ENCODE measurements at places on chromosomes 5 and 9. TPM values are rescaled to one million over a fixed set of nuclear protein-coding genes. Genes with fewer than 3 reads are reported as not detected.

TRIM23 gene
- total RNA-seq, result 14.0 TPM

MYO10 gene
- 40.0 TPM for total RNA-seq

IFNA21 gene
- not detected for total RNA-seq

SYK gene
- total RNA-seq, result 1.4 TPM

IL17B gene
- not detected for total RNA-seq

BASP1 gene
- total RNA-seq, result 46.9 TPM

PCDHA1 gene
- total RNA-seq, result 0.26 TPM

PTGS1 gene
- 0.84 TPM for total RNA-seq

GRCh38 chr5:4348919-4349318 is 753.3 kb downstream of the IRX1 start:
- DNase-seq, result no peak
- no peak overlapping the region for H3K27ac ChIP-seq
- H3K36me3 ChIP-seq, result no peaks in the 10 kb centered on the region
- H3K4me3 ChIP-seq, result no peak overlapping the region
- H3K27me3 ChIP-seq, result no peaks in the 10 kb centered on the region
- no peaks in the 10 kb centered on the region for H3K4me1 ChIP-seq

- peak overlapping the region; percentile 98 for H3K4me3 ChIP-seq
- DNase-seq, result no peak
- H3K27ac ChIP-seq, result no peak overlapping the region
Measured at GRCh38 chr5:75509956-75510355, 1.5 kb downstream of the CERT1 start.

- H3K36me3 ChIP-seq, result peaks cover 50% of the 10 kb centered on the region
- no peak overlapping the region for H3K27ac ChIP-seq
- H3K27me3 ChIP-seq, result no peaks in the 10 kb centered on the region
- no peak for DNase-seq
- H3K4me3 ChIP-seq, result no peak overlapping the region
- no peaks in the 10 kb centered on the region for H3K4me1 ChIP-seq
Measured at GRCh38 chr9:19331877-19332276, 48.2 kb downstream of the RPS6 start.

- H3K4me3 ChIP-seq, result peak overlapping the region; percentile 67
- no peak for DNase-seq
- no peaks in the 10 kb centered on the region for H3K36me3 ChIP-seq
- no peaks in the 10 kb centered on the region for H3K27me3 ChIP-seq
Measured at GRCh38 chr5:178931846-178932760, 8.9 kb upstream of the ZNF454 start.

GRCh38 chr5:72107131-72107900 is at the start of gene MAP1B:
Gene MAP1B (plus strand): TSS chr5:72107475. CDS start chr5:72107532, 57 bp downstream.
- H3K4me1 ChIP-seq, result peaks cover 7% of the 10 kb centered on the region
- H3K4me3 ChIP-seq, result peak within 1 kb of the TSS; percentile 97
- H3K36me3 ChIP-seq, result peaks cover 27% of the 10 kb centered on the region
- DNase-seq, result peak; percentile 96
- no peaks in the 10 kb centered on the region for H3K27me3 ChIP-seq

DNA sequence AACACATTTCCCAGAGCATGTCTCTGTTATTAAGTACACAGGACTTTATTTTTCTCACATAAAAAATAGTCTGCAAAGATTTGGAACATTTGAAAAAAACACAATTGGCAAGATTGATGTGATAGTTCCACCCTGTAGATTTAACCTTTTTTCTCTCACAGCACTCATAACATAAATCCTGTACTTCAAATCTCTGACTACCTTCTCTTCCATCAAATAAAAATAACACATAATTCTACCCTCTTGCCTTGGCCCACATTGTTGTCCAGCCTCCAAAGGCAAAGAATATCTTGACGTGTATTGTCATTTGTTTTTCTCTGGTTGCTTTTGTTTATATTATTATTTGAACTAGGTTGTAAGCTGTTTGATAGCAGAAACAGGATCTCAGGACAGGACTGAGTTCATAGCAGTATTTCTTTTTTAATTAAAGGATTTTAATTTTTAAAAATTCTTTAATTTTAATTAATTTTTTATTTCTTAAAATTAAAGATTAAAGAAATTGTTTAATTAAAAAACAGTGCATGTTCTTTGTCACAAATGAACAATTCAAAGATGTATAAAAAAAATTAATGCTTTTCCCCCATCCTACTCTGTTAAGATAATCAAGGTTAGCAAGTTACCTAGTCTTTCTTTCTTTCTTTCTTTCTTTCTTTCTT is 69.1 kb upstream of the PCSK1 start:
- H3K27ac ChIP-seq, result no peak overlapping the region
- H3K4me3 ChIP-seq, result no peak overlapping the region
- no peaks in the 10 kb centered on the region for H3K36me3 ChIP-seq
- H3K4me1 ChIP-seq, result no peaks in the 10 kb centered on the region
- H3K27me3 ChIP-seq, result no peaks in the 10 kb centered on the region

DNA sequence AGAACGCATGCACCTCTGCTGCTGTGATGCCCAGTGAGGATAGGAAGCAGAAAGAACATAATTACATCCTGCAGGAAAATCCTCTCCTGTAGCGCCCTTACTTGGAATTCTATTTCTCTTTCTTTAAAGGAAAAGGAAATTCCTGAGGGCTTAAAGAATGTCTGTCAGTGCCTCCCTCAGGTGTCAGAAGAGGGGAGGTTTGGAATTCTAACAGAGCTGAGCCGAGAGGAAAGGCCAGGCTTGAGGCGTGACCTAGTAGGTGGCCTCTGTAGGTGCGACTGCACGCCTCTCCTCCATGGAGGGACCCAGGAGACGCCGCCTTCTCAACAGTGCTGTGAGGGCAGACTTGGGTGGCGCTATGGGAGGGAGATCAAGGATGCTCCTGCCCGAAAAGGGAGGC is 55.9 kb upstream of the ERCC6L2 start:
- H3K27me3 ChIP-seq, result no peaks in the 10 kb centered on the region
- H3K27ac ChIP-seq, result no peak overlapping the region
- no peaks in the 10 kb centered on the region for H3K36me3 ChIP-seq
- H3K4me1 ChIP-seq, result peaks cover 13% of the 10 kb centered on the region
- no peak overlapping the region for H3K4me3 ChIP-seq

GRCh38 chr5:16542236-16542635 is 74.6 kb downstream of the RETREG1 start:
- H3K27ac ChIP-seq, result no peak overlapping the region
- H3K4me1 ChIP-seq, result no peaks in the 10 kb centered on the region
- no peaks in the 10 kb centered on the region for H3K36me3 ChIP-seq
- H3K27me3 ChIP-seq, result no peaks in the 10 kb centered on the region
- DNase-seq, result no peak
- no peak overlapping the region for H3K4me3 ChIP-seq

DNA sequence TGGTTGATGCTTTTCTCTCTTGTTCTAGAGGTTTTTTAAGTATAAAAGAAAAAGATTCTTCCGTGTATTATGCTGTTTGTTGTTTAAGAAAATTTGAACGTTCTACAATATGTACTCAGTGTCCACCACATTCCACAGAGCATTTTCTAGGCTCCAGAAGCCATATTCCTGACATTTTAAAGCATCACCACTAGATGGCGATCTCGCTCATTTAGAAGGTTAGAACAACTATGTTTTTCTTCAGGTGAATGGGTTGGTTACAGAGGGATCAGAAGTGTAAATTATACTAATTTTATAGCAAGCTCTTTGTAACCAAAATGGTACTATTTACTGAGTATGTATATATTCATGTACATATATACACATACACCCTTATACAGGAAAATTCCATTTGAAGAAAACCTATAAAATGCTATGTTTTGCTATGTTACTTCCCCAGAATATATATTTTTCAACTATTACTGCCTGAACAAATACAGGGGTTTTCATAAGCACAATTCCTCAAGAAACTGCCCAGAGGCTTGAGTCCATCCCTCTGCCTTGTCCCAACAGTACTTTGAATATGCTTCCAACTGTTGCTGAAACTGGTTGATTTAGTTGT is 284.3 kb downstream of the CCDC171 start:
- H3K36me3 ChIP-seq, result no peaks in the 10 kb centered on the region
- H3K27ac ChIP-seq, result no peak overlapping the region
- H3K27me3 ChIP-seq, result no peaks in the 10 kb centered on the region
- H3K4me1 ChIP-seq, result no peaks in the 10 kb centered on the region

DNA sequence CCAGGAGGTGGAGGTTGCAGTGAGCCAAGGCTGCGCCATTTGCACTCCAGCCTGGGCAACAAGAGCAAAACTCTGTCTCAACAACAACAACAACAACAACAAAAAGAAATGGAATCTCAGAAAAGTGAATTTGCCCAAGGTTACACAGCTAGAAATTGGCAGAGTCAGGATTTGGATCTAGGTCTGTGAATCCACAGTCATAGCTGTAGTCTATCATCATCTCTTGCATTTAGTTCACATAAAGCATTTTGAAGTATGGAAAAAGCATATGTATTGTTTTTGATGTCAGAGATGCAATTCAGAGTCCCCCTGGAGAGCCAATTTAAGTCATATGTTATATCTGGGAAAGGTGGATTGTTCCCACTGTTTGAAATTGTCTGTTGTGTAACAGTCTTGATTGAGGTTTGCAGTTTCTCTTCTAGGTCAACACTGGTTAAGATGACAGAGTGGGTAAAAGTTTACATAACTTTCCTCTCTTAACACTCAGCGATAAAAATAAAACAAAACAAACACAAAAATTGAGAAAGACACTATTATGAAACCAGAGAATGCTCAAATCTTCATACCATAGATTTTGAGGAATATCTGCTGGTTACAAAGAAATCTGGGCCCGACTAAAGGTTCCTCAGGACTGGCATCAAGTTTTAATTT is 21.5 kb upstream of the GPR21 start:
- DNase-seq, result no peak
- peaks cover 78% of the 10 kb centered on the region for H3K36me3 ChIP-seq
- H3K27me3 ChIP-seq, result no peaks in the 10 kb centered on the region

GRCh38 chr5:138245717-138246116 is 28.7 kb downstream of the GFRA3 start:
- DNase-seq, result peak; percentile 78
- no peaks in the 10 kb centered on the region for H3K36me3 ChIP-seq
- H3K4me3 ChIP-seq, result no peak overlapping the region
- H3K4me1 ChIP-seq, result no peaks in the 10 kb centered on the region

GRCh38 chr5:62794456-62794855 is 215.8 kb downstream of the LRRC70 start:
- DNase-seq, result no peak
- no peaks in the 10 kb centered on the region for H3K36me3 ChIP-seq
- no peaks in the 10 kb centered on the region for H3K4me1 ChIP-seq
- H3K27me3 ChIP-seq, result no peaks in the 10 kb centered on the region
- H3K4me3 ChIP-seq, result no peak overlapping the region
